Activated T-cell treated with anti-CD3 and anti-CD28 coated beads for 24 hours (primary cell): ENCODE measurements at places on chromosomes 1 and 21.
A peak's percentile ranks its signal among the peaks of the same experiment; 100 is the strongest.

DNA sequence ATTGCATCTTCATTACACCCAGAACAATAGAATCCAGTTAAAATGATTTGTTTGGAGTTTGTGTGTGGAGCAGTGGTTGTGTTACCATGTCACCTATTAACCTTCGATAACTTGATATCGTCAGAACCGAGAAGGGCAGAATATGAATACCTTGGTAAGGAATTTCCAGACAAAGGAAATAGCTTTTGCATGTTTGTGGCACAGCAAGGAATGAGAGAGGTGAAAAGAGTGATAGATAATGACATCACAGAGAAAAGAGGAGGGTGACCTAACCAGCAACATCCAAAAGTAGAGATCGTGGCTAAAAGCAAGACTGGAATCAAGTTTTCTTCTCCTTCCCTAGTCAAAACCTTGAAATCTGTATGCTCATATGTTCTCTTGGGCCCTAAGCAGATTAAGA is 244.6 kb upstream of the NEGR1 start:
- DNase-seq = no peak

DNA sequence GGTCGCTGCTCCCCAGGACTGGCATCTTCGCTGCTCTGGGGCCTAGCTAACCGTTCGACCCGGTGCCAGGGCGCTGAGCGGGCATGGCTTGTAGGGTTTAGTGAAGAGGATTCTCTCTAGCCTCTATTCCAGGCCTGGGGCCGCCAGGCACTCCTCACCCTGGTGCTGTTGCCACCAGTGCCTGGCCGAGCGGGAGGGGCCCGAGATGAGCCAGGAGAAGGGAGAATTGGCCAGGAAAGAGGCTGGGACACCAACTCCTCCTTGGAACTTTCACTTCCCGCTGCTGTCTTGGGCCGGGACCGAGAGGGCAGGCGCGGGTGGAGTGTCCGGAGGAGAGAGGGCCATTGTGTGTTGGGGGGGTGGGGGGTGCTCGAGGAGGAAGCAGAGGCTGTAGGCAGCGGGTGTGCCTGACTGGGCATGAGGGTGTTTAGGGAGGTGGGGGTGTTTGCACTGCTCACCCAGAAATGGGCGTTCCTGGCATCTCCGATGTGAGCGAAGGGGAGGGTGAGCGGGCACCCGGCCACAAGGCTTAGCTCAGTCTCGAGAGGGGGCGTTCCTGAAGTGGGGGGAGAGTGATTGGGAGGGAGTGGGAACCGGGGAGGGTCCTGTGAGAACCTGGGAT is 772 bp downstream of the ADAM15 start:
- peak; percentile 12 for DNase-seq

DNA sequence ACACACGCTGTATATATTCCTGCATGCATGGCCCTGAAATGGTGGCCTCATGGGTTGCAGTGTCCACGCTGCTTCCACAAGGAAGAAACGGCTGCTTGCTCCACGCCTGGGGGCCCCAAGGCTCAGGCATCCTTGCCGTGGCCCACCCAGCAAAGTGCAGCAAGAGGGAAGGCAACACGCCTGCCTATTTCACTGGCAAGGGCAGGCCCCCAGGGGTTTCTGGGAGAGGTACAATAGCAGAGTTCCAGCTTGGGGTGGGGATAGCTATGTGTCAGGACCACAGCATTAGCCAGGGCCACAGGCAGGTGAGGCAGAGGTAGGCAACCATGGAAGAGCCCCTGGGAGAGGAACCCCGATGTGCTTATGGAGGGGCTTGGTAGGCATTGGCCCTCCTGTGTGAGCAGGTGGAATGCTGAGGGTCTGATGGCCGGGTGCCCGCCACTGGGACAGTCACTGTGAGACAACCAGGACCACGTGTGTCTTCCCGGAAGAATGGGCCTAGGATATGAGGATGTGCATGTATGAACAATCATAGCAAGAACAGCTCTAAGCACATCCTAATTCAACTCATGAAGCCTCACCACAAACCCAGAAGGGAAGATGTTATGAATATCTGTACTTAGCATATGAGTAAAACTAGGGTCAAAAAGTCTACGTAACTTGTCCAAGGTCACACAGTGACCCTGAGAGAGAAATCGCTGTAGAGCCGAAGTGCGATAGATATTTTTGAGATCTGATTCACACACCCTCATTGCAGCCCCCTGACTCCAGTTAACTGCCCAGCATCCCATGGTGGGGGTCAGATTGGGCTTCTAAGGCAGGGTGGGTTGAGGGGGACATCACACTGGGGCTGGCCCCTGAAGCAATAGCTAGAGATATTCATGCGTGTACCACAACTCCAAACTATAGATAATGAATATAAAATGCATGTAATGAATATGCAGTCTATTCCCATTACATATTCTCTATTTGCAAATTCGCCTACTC is 11.8 kb downstream of the TFF2 start:
- DNase-seq = no peak

DNA sequence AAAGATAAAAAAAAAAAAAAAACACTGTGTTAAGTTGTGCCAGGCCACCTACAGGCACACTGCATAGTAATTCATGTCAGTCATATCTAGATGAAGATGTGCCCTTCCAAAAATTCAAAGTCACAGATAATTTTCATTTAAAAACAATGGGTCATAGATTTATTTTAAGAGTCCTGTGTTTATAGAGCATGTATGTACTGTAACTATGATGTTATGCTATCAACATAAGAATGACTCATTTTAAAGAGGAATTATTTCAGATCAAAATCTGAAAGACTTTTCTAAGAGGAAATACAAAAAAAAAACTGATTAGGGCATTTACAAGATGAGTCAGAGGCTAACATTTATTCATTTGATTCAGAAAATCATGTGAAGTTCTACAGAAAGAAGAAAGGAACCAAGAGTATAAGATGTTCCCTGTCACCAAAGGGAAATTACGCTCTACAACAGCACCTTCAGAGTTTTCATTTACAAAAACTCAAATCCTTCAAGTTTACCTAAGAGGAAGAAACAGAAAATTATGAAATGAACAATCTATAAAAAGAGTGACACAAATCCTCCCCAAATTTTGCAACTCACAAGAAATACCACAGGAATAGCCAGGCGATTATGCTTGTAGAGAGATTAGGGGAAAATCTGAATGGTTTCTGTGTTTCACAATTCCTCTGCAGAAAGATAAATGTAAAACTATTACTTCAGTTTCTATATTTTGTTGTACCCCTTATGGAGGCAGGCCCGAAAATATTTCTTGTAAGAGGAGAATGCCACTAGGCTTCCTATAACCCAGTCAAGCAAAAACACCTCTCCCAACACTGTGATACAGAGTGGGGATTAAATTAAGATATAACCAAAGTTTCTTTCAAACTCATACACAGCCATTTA is 13.8 kb downstream of the TP53BP2 start:
- DNase-seq = no peak

DNA sequence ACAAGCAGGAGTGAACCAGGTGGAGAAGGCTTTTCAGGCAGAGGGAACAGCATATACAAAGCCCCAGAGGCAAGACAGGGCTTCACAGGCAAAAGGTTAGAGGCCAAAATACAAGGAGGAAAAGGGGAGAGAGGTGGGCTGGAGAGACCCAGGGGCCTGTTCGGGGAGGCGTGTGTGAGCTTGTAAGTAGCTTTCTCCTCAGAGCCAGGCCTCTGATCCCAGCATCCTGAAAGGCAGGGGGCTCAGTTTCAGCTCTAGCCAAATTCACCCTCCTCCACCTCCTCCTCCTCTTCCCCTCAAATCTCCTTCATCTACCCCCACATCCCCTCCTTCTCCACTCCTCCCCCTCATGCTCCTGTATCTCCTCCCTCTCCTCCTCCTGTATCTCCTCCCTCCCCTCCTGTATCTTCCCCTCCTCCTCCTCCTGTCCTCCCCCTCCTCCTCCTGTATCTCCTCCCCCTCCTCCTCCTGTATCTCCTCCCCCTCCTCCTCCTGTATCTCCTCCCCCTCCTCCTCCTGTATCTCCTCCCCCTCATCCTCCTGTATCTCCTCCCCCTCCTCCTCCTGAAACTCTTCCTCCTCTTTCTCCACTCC is 148.6 kb downstream of the ST6GALNAC5 start:
- no peak for DNase-seq

- DNase-seq = no peak
Observed at GRCh38 chr1:23651069-23651808, 40.4 kb upstream of the RPL11 start.
